Heart right ventricle (tissue), 16 donors: ENCODE measurements at places on chromosomes 6 and 20. TPM values are rescaled to one million over a fixed set of nuclear protein-coding genes. Genes with fewer than 3 reads are reported as not detected.
A peak's percentile ranks its signal among the peaks of the same experiment; 100 is the strongest.

GRCh38 chr20:56322681-56323080 is 36.1 kb upstream of the FAM210B start:
- H3K27me3 ChIP-seq = no peaks in the 10 kb centered on the region
- no peaks in the 10 kb centered on the region for H3K4me1 ChIP-seq
- H3K27ac ChIP-seq = no peak overlapping the region
- no peak overlapping the region for H3K4me3 ChIP-seq

GRCh38 chr20:53930651-53931504 is 139.5 kb downstream of the BCAS1 start:
- DNase-seq = no peak
- H3K36me3 ChIP-seq = no peaks in the 10 kb centered on the region
- H3K27ac ChIP-seq = no peak overlapping the region

DNA sequence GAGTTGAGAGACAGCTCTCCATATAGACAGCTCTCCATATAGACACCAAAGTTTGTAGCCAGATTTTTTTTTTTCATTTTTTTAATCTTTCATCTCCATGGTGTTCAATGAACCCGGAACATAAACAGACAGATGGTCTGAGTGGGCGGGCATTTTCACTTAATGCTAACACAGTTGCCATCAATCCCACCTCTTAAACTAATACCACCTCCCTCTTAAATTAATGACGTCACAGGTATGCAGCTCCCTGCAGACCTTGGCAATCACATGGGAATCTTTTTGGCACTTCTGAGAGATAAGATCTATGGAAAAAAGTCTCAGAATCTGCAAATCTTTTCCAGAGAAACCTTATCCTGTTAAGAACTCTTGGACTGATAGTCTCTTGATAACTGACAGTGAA is 43.2 kb downstream of the PFDN4 start:
- H3K4me1 ChIP-seq = no peaks in the 10 kb centered on the region
- H3K36me3 ChIP-seq = no peaks in the 10 kb centered on the region
- no peak overlapping the region for H3K4me3 ChIP-seq
- no peaks in the 10 kb centered on the region for H3K27me3 ChIP-seq
- H3K27ac ChIP-seq = no peak overlapping the region

DNA sequence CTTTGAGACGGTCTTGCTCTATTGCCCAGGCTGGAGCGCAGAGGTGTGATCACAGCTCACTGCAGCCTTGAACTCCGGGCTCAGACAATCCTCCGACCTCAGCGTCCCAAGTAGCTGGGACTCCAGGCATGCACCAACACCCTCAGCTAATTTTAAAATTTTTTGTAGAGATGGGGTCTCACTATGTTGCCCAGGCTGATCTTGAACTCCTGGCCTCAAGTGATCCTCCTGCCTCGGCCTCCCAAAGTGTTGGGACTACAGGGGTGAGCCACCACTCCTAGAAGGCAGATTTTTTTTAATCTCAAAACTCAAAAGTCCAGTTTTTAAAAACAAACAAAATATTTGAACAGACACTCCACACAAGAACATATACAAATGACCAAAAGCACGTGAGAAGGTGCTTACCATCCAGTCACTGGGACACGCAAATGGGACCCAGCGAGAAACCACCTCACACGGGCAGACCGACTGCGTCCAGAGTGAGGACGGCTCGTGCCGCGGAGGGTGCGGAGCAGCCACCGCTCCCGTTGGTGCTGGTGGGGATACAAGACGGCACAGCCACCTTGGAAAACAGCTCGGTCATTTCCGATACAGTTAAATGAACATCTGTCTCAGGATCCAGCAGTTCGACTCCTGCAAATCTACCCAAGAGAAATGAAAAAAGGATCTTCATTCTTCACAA is 8.5 kb upstream of the HELZ2 start:
- DNase-seq = no peak
- no peaks in the 10 kb centered on the region for H3K27me3 ChIP-seq
- H3K4me1 ChIP-seq = no peaks in the 10 kb centered on the region
- H3K27ac ChIP-seq = no peak overlapping the region
- H3K36me3 ChIP-seq = peaks cover 4% of the 10 kb centered on the region

GRCh38 chr6:101543796-101544195 is 150.3 kb downstream of the GRIK2 start:
- H3K36me3 ChIP-seq = no peaks in the 10 kb centered on the region
- H3K4me3 ChIP-seq = no peak overlapping the region
- no peak overlapping the region for H3K27ac ChIP-seq
- H3K4me1 ChIP-seq = no peaks in the 10 kb centered on the region
- no peak for DNase-seq

- no peak overlapping the region for H3K4me3 ChIP-seq
- H3K4me1 ChIP-seq = no peaks in the 10 kb centered on the region
- H3K27ac ChIP-seq = no peak overlapping the region
- DNase-seq = no peak
- peaks cover 11% of the 10 kb centered on the region for H3K36me3 ChIP-seq
- no peaks in the 10 kb centered on the region for H3K27me3 ChIP-seq
Measured at GRCh38 chr6:169556758-169557548, 144.9 kb downstream of the WDR27 start.

- H3K36me3 ChIP-seq = no peaks in the 10 kb centered on the region
- no peaks in the 10 kb centered on the region for H3K27me3 ChIP-seq
- H3K27ac ChIP-seq = no peak overlapping the region
- peaks cover 24% of the 10 kb centered on the region for H3K4me1 ChIP-seq
- no peak overlapping the region for H3K4me3 ChIP-seq
Measured at GRCh38 chr20:57977569-57977968, 250.9 kb downstream of the ANKRD60 start.

DNA sequence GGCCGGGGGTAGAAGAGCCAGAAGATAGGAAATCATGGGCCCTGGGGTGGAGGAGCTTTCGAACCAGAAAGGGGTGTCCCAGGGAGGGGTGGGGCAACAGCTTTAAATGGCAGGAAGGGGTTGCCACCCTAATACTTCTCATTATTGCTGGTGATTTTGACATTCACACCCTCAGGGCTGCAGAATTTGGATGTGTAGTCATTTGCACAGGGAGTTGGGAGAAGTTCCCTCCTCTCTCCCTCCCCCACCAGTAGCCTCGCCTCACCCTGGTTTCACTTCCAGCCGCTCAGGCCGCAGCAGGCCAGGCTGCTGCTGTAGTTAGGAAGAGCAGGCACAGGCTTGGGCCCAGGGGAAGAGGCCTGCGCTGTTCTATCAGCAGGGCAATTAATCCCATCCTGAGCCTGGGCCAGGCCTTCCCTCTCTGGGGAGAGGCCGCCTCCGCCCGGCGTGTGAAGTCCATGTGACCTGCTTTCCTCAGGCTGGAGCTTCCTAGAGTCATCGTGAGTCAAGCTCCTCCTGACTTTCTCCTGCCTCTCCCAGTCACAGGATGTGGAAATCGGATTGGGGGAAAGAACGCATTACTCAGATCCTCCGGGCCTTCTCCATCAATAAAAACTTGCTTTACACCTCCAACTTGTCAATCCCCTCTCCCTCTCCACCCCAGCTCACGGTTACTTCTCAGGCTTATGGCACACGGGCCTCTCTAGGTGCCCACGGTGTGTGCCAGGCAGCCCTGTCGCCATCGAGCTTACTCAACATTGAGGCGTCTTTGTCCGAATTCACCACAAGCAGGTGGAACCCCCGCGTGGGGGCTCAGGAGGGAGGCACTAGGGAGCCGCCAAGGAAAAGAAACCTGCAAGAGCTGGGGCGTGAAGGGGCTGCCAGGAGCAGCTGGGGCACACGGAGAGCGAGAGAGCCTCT is 7.8 kb downstream of the ADTRP start:
- DNase-seq = peak; percentile 88
- peak overlapping the region; percentile 74 for H3K27ac ChIP-seq
- H3K4me1 ChIP-seq = no peaks in the 10 kb centered on the region
- no peaks in the 10 kb centered on the region for H3K27me3 ChIP-seq

DNA sequence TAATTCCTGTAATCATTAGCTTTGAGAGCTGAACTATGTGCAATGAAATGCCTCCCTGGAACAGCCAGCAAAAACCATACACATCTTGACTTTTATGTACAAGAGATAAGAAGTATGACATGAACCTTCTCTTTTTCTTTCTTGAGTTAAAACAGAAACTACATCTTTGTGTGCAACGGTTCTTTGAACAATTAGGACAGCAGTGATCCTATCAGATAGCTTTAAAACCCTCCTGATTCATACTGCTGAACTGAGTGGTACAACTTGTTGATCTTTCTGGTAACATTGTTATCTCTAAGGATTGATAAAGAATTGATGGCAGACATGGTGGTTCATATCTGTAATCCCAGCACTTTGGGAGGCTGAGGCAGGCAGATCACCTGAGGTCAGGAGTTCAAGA is 43.4 kb downstream of the TRAF3IP2 start:
- H3K27me3 ChIP-seq = no peaks in the 10 kb centered on the region
- no peak for DNase-seq
- H3K27ac ChIP-seq = no peak overlapping the region
- H3K4me3 ChIP-seq = no peak overlapping the region

GRCh38 chr6:25157183-25157582 is 122.0 kb upstream of the CARMIL1 start:
- DNase-seq = no peak
- H3K36me3 ChIP-seq = no peaks in the 10 kb centered on the region
- H3K4me3 ChIP-seq = no peak overlapping the region
- no peaks in the 10 kb centered on the region for H3K27me3 ChIP-seq
- no peaks in the 10 kb centered on the region for H3K4me1 ChIP-seq

GRCh38 chr20:41657655-41658054 is 39.5 kb upstream of the CHD6 start:
- no peak overlapping the region for H3K27ac ChIP-seq
- H3K4me3 ChIP-seq = no peak overlapping the region
- no peaks in the 10 kb centered on the region for H3K36me3 ChIP-seq
- peaks cover 18% of the 10 kb centered on the region for H3K27me3 ChIP-seq
- no peak for DNase-seq

- H3K27ac ChIP-seq = no peak overlapping the region
- H3K4me1 ChIP-seq = no peaks in the 10 kb centered on the region
- no peaks in the 10 kb centered on the region for H3K36me3 ChIP-seq
Measured at GRCh38 chr20:24461848-24462247, 7.6 kb upstream of the SYNDIG1 start.

DNA sequence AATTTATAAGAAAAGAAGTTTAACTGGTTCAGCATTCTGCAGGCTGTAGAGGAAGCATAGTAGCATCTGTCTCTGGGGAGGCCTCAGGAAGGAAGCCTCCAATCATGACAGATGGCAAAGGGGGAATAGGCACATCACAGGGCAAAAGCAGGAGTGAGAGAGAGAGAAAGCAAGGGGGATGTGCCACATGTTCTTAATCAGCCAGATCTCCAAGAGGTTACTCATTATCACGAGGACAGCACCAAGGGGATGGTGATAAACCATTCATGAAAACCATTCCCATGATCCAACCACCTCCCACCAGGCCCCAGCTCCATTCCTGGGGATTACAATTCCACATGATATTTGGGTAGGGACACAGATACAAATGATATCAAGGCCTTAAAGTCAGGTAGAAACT is 217.5 kb upstream of the TCF21 start:
- DNase-seq = no peak
- no peaks in the 10 kb centered on the region for H3K4me1 ChIP-seq
- no peaks in the 10 kb centered on the region for H3K27me3 ChIP-seq
- no peak overlapping the region for H3K4me3 ChIP-seq

DNA sequence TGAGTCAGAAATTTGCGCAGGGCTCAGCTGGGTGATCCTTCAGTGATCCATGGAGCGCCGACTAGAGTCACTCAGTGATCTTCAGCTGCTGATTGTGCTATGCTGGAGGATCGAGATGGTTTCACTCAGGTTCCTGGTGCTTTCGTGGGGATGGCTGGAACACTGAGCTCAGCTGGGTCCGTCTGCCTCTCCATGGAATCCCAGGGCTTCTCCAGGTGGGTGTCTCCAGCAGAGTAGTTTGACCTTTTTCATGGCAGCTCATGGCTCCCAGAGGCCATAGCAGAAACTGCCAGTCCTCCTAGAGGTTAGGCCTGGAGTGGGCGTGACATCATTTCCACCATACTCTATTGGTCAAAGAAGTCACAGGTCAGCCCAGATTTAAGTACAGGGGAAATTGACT is 88.8 kb upstream of the SIRPA start:
- peaks cover 30% of the 10 kb centered on the region for H3K4me1 ChIP-seq
- no peaks in the 10 kb centered on the region for H3K27me3 ChIP-seq
- no peak overlapping the region for H3K4me3 ChIP-seq
- no peak overlapping the region for H3K27ac ChIP-seq
- no peak for DNase-seq

DNA sequence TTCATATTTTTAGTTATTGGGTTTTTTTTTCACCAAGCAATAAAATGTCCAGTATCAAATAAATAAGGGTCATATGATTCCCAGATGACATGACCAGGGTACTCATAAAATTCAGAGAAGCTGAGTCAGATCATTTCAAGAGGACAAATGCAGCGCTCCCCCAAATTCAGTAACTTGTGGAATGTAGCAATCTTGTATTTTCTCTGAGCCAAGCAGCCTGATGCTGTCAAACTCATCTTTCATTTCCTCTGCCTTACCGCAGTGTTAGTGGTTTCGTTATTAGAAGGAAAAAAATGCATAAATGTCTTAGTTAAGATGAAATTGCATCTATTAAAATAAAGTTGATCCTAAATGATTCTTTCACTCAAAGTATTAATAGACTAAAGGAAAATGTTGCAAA is 57.8 kb upstream of the EDN1 start:
- DNase-seq = no peak
- H3K27ac ChIP-seq = no peak overlapping the region
- peaks cover 4% of the 10 kb centered on the region for H3K4me1 ChIP-seq
- H3K27me3 ChIP-seq = no peaks in the 10 kb centered on the region
- no peak overlapping the region for H3K4me3 ChIP-seq
- no peaks in the 10 kb centered on the region for H3K36me3 ChIP-seq

GRCh38 chr6:41901882-41902519 is 6.8 kb upstream of the USP49 start:
- no peak overlapping the region for H3K27ac ChIP-seq
- no peaks in the 10 kb centered on the region for H3K4me1 ChIP-seq
- peaks cover 13% of the 10 kb centered on the region for H3K36me3 ChIP-seq
- no peaks in the 10 kb centered on the region for H3K27me3 ChIP-seq

DNA sequence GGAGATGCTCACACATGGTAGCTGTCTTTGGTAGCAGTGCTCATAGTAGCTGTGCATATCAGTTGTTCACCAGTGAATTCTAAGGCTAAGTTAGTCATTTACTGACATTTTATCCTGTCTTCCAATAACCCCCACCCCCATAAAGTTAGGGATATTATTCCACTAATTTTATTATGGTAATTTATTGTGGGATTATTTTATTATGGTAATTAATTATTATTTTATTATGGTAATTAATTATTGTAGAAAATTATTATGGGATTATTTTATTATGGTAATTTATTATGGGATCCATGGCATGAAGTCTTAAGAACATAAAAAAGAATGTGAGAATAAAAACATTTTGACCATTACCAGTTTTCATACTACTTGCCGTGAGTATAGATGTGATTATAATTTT is 406.5 kb downstream of the LAMA2 start:
- no peak for DNase-seq
- peaks cover 34% of the 10 kb centered on the region for H3K36me3 ChIP-seq
- peaks cover 7% of the 10 kb centered on the region for H3K4me1 ChIP-seq
- H3K27me3 ChIP-seq = no peaks in the 10 kb centered on the region
- H3K4me3 ChIP-seq = no peak overlapping the region

The EPHA7 gene
- polyA plus RNA-seq = 0.67 TPM

The SOX18 gene
- polyA plus RNA-seq = 37.2 TPM

The PNPLA1 gene
- polyA plus RNA-seq = not detected

The SFT2D1 gene
- polyA plus RNA-seq = 35.9 TPM

The IFNGR1 gene
- 66.1 TPM for polyA plus RNA-seq

The LGSN gene
- not detected for polyA plus RNA-seq

The PAK5 gene
- polyA plus RNA-seq = not detected

The RMND1 gene
- 25.2 TPM for polyA plus RNA-seq

The RNF39 gene
- polyA plus RNA-seq = 0.15 TPM

The PDE7B gene
- 3.7 TPM for polyA plus RNA-seq

The TRIM10 gene
- not detected for polyA plus RNA-seq
